ENCODE measurements at places on chromosomes 4 and X. TPM values are rescaled to one million over a fixed set of nuclear protein-coding genes. Genes with fewer than 3 reads are reported as not detected.

ZIC3 gene
- total RNA-seq: not detected

PTPN13 gene
- 0.33 TPM for total RNA-seq

MSL3 gene
- 26.5 TPM for total RNA-seq

TMEM144 gene
- 6.8 TPM for total RNA-seq

GPR119 gene
- not detected for total RNA-seq
